ENCODE measurements at places on chromosomes 16 and 17.

DNA sequence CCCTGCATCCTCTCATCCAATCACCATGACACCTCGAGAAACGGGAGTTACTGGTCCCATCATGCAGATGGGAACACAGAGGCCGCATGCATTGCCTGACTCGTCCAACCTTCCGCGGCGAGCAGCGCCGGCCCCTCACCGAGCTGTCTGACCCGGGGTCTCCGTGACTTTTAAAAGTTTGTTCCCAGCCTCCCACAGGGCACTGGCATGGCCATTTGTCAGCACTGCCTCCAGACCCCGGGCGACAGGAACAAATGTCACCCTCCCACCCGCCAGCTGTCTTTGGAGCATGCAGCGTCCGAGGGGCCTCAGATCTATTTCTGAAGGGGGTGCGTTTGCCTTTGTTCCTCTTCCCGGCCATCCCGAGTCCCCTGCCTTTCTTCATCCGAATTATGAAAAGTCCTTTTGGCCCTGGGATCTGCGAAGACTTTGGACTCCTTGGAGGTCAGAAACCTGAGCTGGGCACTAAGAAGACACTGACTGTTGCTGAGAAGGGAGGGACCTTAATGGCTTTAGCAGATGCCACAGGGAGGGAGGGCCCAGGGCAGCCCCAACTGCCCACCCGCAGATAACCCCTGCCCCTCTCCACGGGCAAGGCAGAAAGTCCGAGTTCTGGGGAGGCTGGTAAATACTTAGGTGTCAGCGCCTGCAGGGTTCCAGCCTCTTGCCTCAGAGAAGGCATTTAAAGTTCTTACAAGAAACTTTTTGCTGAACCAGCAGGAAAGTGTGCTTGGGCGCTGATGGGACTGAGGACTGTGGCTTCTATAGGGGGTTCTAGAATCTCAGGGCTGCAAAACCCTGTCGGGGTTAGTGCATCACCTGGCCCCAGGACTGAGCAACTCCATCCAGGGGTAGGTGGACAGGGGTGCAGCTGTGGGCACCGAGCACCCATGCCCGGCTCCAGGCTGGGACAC, 348.1 kb downstream of the FOXL1 start:
- DNase-seq = no peak

DNA sequence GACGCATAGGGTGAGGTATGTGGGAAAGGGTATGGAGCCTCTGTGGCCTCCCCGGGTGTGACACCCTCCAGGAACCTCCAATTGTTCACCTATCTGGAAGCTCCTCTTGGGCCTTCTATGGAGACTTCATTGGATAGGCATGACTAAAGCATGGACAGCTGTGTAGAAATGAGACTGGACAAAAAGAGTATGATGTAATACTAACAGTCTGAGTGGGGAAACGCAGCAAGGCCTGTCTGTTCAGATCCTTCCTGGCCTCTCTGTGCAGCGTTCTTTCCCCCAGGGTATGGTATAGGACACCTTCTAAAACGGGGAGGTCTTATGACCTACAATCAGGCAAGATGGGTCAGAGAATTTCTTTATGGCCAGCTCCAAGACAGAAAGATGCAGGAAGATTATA, 30.7 kb upstream of the CCNF start:
- DNase-seq = no peak

DNA sequence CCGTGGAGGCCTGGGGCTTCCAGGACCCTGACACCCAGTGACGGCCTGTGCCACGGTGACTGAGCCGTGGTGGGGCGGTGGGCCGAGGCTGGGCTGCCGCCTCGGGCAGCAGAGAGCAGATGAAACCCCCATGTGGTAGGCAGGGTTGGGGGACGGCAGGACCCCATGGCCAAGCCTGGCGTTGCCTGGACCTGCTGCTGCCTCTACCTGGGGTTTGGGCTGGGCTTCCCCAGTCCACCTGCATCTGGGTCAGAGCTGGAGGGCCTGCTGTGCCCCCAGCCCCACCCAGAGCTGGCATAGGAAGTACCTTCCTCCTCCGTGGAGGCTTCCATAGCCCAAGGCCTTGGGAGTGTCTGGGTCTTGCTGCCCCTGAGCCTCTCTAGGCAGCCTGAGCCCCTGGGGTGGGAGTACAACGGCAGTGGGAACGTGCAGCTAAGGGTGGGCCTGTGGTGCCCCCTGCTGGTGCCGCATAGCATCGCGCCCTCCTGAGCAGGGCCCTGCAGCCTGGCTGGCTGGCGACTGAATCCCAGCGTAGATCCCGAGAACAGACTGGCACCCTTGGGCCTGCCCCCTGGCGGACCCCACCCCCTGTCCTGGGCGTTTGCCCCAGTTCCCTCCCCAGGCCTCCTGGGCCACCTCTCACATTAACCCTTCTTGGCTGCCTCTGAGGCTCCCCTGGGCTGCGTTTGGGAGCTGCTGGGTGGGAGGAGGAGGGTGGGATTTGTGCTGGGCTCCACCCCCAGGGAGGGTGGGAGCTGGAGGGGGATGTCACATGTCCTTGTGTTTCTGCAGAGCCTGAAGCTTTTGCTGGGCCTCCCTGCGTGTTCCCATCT, 12.6 kb upstream of the ATP6V0C start:
- DNase-seq = peak; percentile 62

DNA sequence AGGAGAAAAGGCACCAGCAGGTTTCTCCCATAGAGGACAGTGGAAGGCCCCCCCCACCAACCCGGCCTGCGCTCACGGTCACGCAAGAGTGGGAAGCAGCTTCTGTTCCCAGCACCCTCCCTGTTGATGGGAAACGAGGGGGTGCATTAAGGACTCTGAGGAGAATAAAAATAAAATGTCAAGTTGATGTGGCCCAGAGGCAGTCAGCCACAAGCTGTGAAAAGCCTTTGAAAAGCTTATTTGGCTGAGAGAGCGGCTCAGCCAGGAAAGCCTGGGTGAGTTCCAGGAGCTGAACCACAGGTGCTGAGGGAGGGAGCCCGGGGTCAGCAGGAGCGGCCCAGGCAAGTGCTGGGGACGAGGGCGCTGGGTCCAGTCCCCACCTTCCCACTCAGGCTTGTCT, 26.9 kb upstream of the SPATA32 start:
- no peak for DNase-seq

GRCh38 chr17:3914312-3914670, 2.0 kb downstream of the P2RX1 start:
- no peak for DNase-seq

DNA sequence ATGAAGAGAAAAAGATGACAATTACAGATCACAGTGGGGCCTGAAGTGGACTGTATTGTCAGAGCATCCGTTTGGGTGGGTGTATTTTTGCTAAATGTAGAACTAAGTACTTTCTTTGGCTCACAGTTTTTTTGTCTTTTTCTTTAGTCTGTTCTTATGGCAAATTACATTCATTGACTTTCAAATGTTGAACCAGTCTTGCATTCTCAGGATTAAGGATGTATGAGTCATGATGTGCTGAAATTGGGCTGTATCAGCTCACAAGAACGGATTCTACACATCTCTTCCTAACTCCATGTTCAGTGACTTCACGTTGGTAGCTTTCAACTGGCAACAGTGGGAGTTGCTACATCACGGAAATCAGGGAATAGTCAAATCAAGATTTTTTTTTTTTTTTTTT, 66.5 kb downstream of the TEX2 start:
- DNase-seq = no peak

- DNase-seq = no peak
Measured at GRCh38 chr16:19844945-19845641, 39.6 kb downstream of the GPRC5B start.

- DNase-seq = no peak
Measured at GRCh38 chr17:35531160-35531559, 6.3 kb downstream of the SLFN12L start.

DNA sequence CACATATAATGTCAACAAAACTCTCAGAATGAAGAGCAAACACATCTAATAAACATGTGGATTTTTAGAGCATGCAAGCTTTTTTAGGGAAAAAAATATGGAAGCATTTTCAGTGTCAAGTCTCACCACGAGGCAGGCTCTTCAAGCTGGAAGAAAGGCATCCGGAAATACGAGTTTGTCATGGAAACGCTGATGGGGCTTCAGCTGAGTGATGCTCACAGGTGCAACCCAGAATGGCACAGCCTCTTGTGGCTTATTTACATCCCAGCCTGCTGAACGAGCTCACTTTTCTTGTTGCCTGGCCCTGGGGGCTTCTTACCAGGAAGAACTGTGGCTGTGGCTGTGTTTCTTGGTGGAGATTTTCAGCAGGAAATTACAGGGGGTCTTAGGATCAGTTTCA, 24.1 kb upstream of the DYNLL2 start:
- DNase-seq = no peak

GRCh38 chr17:81160306-81160705, 5.0 kb upstream of the PVALEF start:
- no peak for DNase-seq

DNA sequence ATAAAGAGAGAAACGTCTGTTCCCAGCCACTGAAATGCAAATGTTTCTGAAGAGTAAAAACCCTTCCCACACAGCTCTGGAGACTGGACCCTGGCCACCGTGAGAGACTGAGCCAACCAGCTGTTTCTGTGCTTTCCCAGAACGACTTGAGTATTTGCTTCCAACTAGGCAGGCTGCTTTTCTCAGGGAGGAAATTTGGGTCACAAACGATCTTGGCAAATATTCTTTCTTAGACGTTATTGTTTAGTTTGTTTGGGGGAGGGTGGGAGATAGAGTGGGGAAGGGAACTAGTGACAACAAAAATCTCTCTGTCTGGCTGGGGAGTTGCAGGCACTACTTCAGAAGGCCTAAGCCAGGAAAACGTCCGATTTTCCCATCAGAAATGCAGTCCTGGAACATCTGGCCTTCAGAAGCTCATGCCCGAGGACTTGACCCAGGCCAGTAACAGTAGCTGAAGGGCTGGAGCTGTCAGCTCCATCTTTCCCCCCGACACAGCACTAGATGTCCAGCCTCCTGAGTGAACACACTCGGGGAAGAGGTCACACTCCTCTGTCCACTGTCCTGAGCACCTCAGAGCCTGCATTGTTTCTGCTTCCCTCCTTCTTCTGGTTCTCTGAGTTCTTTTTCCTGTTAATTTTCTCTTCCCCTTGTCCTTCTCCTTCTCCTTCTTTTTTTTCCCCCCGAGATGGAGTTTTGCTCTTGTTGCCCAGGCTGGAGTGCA, 4.0 kb downstream of the CCDC92B start:
- DNase-seq = no peak

GRCh38 chr17:65278050-65278819, 141.1 kb downstream of the RGS9 start:
- DNase-seq = no peak

DNA sequence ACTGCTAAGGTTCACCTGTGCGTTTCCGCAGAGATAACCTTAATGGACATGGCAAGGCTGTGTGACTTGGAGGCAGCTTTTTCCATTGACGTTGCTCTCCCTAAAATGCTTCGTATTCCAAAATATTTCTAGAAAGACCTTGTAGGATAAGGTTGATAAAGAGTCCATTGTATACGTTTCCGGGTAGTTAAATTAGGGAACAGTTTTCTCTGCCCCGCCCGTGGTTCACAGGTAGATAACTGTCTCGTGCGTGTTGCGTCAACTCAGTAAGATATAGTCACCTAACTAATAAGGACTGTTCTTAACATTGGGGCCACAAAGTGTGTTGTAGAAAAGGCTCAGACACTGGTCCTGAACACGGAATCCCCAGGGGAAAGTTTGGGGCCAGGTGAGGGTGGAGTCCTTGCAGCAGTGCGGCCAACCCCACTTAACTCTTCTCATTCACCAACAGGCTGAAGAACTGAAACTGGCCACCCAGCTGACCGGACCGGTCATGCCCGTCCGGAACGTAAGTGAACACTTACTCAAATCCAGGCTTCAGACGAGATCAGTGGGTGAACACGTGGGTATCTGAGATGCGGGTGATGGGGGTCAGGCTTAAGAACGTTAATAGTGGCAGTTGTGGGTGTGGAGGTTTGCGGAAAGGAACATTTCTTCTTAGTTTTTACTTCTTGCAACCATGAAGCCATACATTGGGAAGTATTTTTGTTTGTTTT, 1.6 kb downstream of the RPL13 start:
- DNase-seq = no peak

- no peak for DNase-seq
Measured at GRCh38 chr16:4402439-4403132, 13.8 kb downstream of the CORO7 start.

GRCh38 chr16:69937465-69937951, 13.6 kb upstream of the CLEC18A start:
- DNase-seq = no peak

DNA sequence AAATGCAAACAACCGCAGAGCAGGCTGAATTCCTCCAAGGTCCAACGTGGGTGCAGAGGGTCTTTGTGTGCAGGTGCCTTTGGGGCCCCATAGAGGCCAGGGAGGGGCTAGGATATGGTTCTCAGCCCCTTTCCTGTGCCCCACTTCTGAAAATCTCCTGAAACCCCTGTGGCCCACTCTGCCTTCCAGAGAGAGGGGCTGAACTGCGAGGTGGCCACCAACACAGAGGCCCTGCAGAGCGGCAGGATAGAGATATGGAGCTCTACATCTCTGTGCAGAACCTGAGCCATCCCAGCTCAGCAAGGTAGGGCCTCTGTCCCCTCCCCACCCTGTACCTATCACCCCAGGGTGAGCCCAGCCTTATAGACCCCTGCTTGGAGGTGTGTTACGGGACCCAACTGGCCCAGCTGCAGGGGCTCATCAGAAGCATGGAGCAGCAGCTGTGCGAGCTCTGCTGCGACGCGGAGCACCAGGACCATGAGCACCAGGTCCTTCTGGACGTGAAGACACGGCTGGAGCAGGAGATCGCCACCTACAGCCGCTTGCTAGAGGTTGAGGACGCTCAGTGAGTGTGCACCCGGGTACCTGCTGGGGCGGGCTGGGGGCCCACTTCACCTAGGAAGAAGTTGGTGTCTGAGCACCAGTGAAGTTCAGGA, 5.5 kb downstream of the USP6 start:
- no peak for DNase-seq

DNA sequence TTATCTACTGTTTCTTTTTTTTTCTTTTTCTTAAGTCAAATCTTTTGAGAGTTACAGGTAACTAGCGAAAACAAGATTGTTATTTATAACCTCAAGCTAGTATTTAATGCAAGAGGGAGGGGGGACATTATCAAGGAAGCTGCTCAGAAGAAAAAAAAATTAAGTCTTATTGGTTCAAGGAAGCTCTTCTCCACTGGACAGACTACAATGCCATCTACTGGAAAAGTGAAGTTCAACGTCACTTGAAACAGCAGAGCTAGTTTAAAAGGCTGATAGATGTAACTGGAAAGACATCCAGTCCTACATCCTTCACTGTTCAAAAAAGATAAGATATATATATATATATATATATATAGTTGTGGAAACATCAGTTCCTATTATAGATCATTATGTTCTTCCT, 418.0 kb upstream of the PSMD7 start:
- DNase-seq = no peak

DNA sequence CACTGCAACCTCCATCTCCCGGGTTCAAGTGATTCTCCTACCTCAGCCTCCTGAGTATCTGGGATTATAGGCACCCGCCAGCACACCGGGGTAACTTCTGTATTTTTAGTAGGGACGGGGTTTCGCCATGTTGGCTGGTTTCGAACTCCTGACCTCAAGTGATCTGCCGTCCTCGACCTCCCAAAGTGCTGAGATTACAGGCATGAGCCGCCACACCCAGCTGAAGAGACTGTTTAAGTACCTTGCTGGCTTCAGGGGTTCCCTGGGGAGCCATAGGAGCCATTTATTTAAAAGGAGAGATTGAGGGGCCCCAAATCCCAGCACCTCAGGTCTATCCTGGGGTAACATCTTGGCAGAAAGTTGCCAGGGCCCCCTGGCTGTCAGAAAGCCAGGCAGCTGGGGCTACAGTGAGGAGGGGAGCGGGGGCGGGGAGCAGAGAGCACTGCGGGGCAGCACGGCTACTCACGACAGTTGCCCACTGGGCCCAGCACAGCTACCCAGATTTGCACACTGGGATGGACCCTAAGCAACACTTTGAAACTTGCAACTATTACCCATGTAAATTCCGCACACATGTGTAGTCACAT, 1.6 kb downstream of the SNAI3 start:
- no peak for DNase-seq

- no peak for DNase-seq
Measured at GRCh38 chr16:67516296-67517154, 12.1 kb upstream of the RIPOR1 start.
